ENCODE measurements at places on chromosomes 1 and 21. TPM values are rescaled to one million over a fixed set of nuclear protein-coding genes. Genes with fewer than 3 reads are reported as not detected.

DNA sequence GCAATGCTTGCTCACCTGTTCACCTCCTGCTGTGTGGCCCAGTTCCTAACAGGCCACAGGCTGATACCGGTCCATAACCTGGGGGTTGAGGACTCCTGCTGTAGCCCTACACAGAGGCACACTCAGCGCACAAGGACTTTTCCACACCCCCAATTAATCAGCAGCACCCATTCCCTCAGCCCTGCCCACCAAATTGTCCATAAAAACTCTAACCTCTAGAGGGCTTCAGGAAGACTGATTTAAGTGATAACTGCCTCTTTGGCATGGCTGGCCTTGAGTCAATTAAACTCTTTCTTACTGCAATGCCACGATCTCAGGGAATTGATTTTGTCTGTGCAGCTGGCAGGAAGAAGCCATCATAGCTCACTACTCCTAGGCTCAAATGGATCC, 71.3 kb upstream of the MUTYH start:
- no peak for DNase-seq

Gene CRABP2
- 93.5 TPM for total RNA-seq

DNA sequence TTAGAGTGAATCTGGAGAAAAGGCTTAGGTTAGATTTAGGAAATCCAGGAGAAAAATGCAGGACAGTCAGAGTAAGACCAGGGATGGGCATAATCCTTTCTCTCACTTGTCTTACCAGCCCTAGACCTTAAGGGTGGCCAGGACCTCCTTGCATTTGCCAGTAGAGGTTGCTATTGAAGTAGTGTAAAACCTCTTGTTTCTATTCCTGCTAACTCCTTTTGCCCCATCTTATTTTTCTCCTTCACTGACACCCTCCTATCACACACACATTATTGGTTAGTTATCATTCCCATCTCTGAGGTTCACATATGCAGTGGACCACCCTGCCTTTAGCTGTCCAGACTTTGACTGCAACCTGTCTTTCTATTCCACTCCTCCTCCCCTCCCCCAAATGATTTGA, 75.0 kb upstream of the MACF1 start:
- DNase-seq = no peak

DNA sequence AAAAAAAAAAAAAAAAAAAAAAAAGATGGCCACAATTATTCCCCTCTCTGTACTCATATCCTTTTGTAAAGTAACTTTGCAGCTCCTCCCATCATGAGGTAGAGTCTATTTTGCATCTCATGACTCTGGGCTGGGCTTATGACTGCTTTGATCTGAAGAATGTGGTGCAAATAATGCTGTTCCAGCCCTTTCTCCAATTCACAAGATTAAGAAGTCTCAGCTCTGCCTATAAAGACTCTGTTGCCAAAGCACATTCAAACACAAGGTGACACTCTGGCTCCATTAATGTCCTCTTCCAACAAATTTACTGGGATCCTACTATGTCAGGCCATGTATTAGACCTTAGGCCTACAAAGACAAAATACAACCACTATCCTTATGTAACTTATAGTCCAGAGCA, 64.8 kb upstream of the PTCH2 start:
- DNase-seq = no peak

Gene TAS1R1
- not detected for total RNA-seq

DNA sequence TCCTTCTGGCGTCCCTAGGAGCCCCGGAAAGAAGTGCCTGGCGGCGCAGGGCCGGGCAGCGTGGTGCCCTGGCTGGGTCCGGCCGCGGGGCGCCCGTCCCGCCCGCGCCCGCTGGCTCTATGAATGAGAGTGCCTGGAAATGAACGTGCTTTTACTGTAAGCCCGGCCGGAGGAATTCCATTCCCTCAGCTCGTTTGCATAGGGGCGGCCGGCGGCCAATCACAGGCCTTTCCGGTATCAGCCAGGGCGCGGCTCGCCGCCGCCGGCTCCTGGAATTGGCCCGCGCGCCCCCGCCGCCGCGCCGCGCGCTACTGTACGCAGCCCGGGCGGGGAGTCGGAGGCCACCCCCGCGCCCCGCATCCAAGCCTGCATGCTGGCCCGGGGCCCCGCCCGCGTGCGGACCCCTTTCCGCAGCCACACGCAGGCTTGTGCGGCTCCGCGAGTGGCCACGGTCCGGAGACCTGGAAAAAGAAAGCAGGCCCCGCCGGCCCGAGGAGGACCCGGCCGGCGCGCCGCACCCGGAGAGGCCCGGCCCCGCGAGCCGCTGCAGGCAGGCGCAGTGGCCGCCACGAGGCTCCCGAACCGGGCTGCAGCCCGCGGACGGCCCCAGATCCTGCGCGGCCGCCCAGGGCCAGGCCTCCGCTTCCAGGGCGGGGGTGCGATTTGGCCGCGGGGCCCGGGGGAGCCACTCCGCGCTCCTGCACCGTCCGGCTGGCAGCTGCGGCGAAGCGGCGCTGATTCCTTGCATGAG, 160.4 kb downstream of the RUNX1 start:
- DNase-seq = peak; percentile 97

Gene SH3BP5L
- total RNA-seq = 13.2 TPM

DNA sequence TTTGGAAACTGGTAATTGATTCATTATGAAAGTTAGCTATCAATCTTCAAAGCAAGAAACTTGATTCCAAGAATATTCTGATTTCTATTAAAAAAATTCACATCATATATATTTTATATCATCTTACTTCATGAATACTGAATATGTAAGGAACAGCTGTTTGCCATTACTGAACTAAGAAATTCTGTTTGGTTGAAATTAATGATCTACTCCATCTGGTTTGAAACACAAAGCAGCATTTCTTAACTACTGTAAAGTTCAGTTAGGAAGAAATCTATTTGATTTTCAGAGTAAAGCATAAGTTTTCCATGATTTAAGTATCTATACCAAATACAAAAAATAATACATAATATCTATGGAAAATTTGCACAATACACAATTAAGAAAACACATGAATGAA, 66.0 kb upstream of the SCYL3 start:
- DNase-seq = no peak

Gene DENND2C
- total RNA-seq = 5.6 TPM

DNA sequence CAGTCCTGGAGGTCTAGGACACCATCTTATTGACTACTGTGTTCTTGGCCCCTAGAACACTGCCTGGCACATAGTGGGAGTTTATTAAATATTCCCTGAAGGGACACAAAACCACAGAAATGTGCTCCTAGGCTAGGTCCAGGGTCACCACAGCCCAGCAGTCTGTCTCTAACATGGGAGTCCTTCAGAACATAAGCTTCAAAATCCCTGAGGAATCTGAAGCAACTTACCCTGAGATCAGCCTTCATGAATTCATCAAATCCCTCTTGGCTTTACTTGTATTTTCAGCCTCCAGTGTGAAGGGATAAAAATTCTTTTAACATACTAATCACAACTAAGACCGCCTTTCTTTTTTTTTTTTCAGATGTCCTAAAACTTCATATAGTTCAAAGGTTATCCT, 32.7 kb upstream of the BCAR3 start:
- no peak for DNase-seq

DNA sequence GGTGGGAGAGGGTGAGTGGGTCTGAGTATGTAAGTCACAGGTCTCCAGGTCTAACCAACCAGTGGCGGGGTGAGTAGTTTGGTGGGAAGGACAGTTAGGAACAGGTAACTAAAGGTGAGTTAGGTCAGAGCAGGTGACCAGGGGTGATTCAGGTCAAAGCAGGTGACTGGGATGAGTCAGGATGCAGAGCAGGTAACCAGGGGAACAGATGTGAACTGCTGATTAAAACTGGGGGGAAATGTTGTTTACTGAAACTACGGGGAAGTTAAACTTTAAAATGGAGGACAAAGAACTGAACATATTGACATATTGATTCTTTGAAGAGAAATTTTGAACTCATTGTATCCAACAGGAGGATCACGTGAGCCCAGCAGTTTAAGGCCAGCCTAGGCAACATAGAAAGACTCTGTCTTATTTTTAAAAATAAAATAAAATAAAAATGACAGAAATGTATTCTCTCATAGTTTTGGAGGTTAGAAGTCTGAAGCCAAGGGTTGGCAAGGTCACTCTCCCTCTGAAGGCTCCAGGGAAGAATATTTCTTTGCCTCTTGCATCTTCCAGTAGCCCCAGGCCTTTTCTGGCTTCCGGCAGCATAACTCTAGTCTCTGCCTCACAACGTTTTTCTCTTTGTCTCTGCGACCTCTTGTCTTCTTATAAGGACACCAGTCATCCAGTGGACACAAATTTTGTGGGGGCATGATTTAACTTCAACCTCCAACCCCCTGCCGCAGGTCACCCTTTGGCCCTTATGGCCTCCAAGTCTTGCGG, 64.3 kb upstream of the TINAGL1 start:
- DNase-seq = peak; percentile 63

Gene EDN2
- total RNA-seq = 0.40 TPM

GRCh38 chr1:40162753-40163441, 1.7 kb downstream of the RLF start:
- no peak for DNase-seq

DNA sequence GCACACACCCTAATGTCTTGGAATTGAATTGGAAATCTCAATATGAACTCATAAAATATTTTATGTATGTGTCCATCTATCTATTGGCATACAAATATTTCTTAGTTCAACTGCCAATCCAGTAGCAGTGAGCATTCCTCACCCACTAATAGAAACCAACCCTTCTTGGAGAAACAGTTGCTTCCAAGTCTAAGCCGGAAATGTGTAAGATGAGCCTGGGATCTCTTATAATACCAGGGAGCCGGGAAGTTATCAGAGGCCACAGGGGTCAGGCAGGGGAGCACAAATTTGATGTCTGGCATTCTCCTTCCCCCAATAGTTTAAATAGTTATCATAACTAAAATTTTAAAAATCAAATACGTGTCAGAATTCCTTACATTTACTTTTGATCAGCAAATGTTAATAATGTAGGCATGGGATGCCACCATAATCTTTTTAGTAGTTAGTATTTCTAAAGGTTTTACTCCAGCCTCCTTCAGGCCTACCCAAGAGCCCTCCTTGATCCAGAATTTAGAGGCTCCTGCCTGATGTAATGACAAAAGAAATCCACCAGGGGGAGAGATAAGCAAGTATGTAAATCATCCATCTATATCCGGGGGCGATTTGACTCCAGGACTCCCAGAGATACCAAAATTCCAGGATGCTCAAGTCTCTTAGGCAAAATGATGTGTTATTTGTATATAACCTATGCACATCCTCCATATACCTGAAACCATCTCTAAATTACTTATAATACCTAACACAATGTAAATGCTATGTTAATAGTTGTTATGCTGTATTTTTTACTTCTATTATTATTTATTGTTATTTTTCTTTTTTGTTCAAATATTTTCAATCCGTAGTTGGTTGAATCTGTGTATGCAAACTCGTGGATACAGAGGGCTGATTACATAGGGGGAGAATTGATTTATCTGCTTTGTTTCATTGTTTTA, 218.7 kb upstream of the COA6 start:
- DNase-seq = peak; percentile 77

- DNase-seq = no peak
Measured at GRCh38 chr1:166170726-166171125, 3.9 kb upstream of the FAM78B start.

Gene EXOC8
- total RNA-seq = 23.4 TPM

Gene TMPRSS15
- 0.07 TPM for total RNA-seq

Gene CATSPERE
- total RNA-seq = 1.7 TPM

Gene PALMD
- 21.7 TPM for total RNA-seq
